HS-27A (cell line): ENCODE measurements at places on chromosomes 12 and 14.

GRCh38 chr12:112597986-112598385 is 179.2 kb downstream of the PTPN11 start:
- no peak for DNase-seq

- no peak for DNase-seq
These were observed 43.4 kb upstream of the NR2C1 start for GRCh38 chr12:95116773-95117172.

GRCh38 chr14:72774141-72774540 is 119.8 kb downstream of the DPF3 start:
- DNase-seq = no peak

DNA sequence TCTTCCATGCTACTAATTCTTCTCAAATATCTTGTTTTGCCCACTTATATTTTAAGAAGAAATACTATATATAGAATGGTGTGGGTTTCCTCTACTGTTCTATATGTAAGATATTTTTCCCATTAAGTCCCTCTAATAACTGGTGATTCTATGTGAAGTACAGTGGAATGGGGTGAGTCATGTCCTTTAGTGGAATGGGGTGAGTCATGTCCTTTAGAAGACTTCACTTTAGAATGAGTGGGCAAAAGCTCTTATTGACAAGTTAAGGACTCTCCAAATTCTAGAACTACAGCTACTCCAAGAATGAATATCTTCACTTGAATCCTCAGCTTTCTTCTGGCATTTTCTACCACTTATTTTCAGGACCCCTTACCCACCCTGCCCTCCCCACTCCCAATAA is 349.9 kb downstream of the ETNK1 start:
- peak; percentile 91 for DNase-seq

GRCh38 chr14:69999261-69999674 is 120.1 kb downstream of the SMOC1 start:
- DNase-seq = peak; percentile 11
